ENCODE measurements at places on chromosomes 11 and 22. TPM values are rescaled to one million over a fixed set of nuclear protein-coding genes. Genes with fewer than 3 reads are reported as not detected.

GRCh38 chr22:19872779-19873137 is 18.1 kb upstream of the GNB1L start:
- DNase-seq, result no peak
- no peak overlapping the region for H3K4me3 ChIP-seq
- H3K36me3 ChIP-seq, result no peaks in the 10 kb centered on the region

- no peak for DNase-seq
- H3K27ac ChIP-seq, result peak overlapping the region; percentile 84
- peaks cover 35% of the 10 kb centered on the region for H3K4me1 ChIP-seq
- H3K36me3 ChIP-seq, result peaks cover 16% of the 10 kb centered on the region
- no peak overlapping the region for H3K4me3 ChIP-seq
Measured at GRCh38 chr22:38238519-38239071, 34.2 kb downstream of the TMEM184B start.

GRCh38 chr11:3916962-3917361 is 61.5 kb downstream of the STIM1 start:
- no peaks in the 10 kb centered on the region for H3K27me3 ChIP-seq
- no peak for DNase-seq
- H3K4me1 ChIP-seq, result no peaks in the 10 kb centered on the region
- H3K27ac ChIP-seq, result no peak overlapping the region
- H3K36me3 ChIP-seq, result no peaks in the 10 kb centered on the region

- peak overlapping the region; percentile 94 for H3K27ac ChIP-seq
- no peaks in the 10 kb centered on the region for H3K27me3 ChIP-seq
- H3K4me3 ChIP-seq, result no peak overlapping the region
- DNase-seq, result no peak
- H3K4me1 ChIP-seq, result peaks cover 20% of the 10 kb centered on the region
Measured at GRCh38 chr22:36343070-36343719, 44.6 kb downstream of the MYH9 start.

DNA sequence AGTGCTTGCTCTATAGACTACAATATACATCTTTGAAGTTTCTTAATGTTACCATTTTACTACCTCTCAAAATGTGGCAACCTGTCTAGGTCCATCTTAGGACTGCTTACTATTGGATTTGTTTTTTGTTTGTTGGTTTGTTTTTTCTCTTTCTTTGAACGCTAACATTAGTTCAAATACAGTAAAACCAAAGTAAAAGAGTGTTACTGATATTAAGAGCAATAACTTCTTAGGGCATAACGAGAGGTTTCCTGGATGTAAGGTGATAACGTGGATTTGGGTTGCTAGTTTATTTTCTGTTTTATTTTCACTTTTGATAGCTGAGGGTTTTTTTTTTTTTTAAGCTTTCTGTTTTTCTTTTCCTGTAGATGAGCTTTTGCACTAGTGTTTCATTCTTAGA is 43.6 kb downstream of the TMEM135 start:
- H3K4me1 ChIP-seq, result peaks cover 17% of the 10 kb centered on the region
- H3K4me3 ChIP-seq, result no peak overlapping the region
- DNase-seq, result no peak
- no peaks in the 10 kb centered on the region for H3K27me3 ChIP-seq

- H3K4me3 ChIP-seq, result no peak overlapping the region
- H3K27ac ChIP-seq, result no peak overlapping the region
- peaks cover 37% of the 10 kb centered on the region for H3K27me3 ChIP-seq
- no peaks in the 10 kb centered on the region for H3K36me3 ChIP-seq
- no peak for DNase-seq
- peaks cover 4% of the 10 kb centered on the region for H3K4me1 ChIP-seq
Measured at GRCh38 chr11:45537614-45538013, 127.8 kb downstream of the CHST1 start.

DNA sequence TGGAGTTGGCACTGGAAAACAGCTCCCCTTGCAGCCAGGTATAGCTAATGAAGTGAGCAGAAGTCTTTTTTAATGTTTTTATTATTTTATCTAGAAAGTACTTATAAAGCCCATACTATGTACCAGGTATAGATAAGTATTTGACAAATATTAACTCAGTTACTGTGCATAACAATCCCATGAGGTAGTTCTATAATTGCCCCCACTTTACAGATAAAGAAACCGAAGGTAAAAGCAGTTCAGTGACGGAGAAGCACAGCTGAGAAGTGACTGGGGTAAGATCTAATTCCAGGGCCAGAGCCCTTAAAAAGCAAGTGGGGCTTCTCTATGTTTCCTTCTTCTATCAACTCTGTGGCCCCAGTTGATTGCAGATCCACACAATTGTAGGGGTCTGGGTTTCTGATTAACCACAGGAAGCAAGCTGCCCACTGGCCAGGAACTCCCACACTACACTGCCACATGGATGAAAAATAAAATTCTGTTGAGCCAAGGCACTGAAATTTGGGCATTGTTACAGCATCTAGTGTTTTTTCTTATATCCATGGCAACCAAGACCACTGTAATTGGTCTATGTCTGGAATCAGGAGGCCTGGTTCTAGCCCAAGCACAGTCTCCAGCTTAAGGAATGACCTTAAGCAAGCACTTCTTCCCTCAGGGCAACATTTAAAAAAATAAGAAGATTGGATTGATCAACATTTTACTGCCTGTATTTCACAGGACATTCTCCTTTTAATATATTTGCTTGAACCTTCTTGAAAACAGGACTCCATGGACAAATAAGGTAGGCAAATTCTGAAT is 55.3 kb upstream of the TEAD1 start:
- no peaks in the 10 kb centered on the region for H3K4me1 ChIP-seq
- DNase-seq, result no peak
- no peaks in the 10 kb centered on the region for H3K36me3 ChIP-seq
- H3K27me3 ChIP-seq, result no peaks in the 10 kb centered on the region
- H3K4me3 ChIP-seq, result no peak overlapping the region

DNA sequence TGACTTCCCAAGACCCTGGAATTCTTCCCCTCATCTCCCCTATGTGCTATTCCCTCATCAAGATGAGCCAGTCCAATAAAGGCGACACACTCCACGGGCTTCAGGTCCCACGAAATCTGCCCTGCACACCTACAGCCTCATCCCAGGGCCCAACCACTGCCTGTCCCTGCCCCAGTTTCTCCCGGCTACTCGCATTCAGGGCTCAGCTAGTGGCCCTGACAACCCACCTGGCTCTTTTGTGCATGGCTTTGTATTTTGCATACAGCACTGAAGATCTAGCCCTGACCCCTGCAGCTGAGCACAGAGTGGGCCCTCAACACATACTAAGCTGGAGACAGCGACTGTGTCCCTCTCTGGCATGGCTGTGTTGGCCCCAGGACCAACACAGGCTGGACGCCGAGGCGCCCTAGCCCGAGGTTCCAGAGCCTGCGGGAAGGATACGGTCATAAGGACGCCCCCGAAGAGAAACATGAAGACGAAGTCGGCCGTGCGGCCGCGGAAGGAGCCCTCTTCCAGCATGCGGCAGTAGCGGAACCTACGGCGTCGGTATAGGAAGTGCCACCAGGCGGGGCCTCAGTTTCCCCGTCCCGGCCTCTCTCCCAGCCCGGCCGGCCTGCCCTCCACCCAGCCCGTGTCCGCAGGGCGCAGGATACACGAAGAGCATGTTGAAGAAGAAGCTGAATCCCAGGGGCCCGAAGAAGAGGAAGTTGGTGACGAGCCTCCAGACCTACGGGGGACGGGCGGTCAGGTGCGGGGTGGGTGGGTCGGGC is 710 bp downstream of the DERL3 start:
- no peak for DNase-seq
- H3K27me3 ChIP-seq, result peaks cover 26% of the 10 kb centered on the region
- peaks cover 8% of the 10 kb centered on the region for H3K36me3 ChIP-seq
- peaks cover 8% of the 10 kb centered on the region for H3K4me1 ChIP-seq
- peak overlapping the region; percentile 78 for H3K4me3 ChIP-seq

DNA sequence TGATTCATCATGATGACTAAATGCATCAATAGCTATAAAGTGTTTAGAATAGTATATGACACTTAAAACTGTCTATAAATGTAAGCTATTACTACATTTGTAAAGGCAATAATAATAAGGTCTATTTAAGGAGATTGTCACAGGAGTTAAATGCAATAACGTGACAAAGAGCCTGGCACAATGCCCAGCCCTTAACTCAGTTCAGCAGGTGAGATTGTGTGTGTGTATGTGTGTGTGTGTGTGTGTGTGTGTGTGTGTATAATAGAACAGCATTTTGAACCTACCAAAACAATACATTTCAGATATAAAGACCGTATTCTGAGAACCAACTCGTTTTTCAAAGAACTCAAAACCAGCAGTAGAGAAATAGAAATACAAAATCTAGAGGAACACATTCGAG is 177.5 kb downstream of the MYO18B start:
- H3K27ac ChIP-seq, result no peak overlapping the region
- no peak for DNase-seq
- H3K36me3 ChIP-seq, result peaks cover 2% of the 10 kb centered on the region
- no peak overlapping the region for H3K4me3 ChIP-seq
- peaks cover 20% of the 10 kb centered on the region for H3K27me3 ChIP-seq

- no peak for DNase-seq
- H3K27me3 ChIP-seq, result peaks cover 28% of the 10 kb centered on the region
- no peaks in the 10 kb centered on the region for H3K4me1 ChIP-seq
- no peak overlapping the region for H3K27ac ChIP-seq
- no peaks in the 10 kb centered on the region for H3K36me3 ChIP-seq
- no peak overlapping the region for H3K4me3 ChIP-seq
Measured at GRCh38 chr11:17506314-17506713, 29.7 kb upstream of the ABCC8 start.

DNA sequence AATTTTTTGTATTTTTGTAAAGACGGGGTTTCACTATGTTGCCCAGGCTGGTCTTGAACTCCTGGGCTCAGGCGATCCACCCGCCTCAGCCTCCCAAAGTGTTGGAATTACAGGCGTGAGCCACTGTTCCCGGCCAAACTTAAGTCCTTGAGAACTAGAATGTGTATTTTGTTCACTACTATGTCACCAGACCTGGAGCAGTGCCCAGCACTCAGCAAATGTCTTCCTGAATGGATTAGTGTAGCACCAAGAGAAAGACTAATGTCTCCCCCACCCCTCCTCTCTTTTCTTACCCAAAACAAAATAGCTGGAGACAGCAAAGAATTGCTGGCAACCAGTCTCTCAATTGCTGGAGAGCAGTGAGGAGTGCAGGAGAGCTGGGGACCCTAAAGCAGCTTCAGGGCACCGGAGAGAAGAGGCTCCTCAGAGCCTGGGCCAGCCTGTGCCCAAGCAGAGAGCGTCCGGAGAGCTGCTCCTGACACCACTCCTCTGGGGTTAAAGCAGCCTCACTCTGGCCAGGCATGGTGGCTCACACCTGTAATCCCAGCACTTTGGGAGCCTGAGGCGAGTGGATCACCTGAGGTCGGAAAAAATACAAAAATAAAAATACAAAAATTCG is 14.9 kb downstream of the SLC25A18 start:
- H3K4me3 ChIP-seq, result no peak overlapping the region
- H3K4me1 ChIP-seq, result peaks cover 7% of the 10 kb centered on the region
- DNase-seq, result no peak
- H3K36me3 ChIP-seq, result no peaks in the 10 kb centered on the region
- H3K27me3 ChIP-seq, result no peaks in the 10 kb centered on the region

GRCh38 chr11:125371431-125371935 is 124.6 kb downstream of the FEZ1 start:
- no peak overlapping the region for H3K4me3 ChIP-seq
- no peak overlapping the region for H3K27ac ChIP-seq
- peaks cover 18% of the 10 kb centered on the region for H3K36me3 ChIP-seq
- H3K27me3 ChIP-seq, result peaks cover 25% of the 10 kb centered on the region
- DNase-seq, result no peak

DNA sequence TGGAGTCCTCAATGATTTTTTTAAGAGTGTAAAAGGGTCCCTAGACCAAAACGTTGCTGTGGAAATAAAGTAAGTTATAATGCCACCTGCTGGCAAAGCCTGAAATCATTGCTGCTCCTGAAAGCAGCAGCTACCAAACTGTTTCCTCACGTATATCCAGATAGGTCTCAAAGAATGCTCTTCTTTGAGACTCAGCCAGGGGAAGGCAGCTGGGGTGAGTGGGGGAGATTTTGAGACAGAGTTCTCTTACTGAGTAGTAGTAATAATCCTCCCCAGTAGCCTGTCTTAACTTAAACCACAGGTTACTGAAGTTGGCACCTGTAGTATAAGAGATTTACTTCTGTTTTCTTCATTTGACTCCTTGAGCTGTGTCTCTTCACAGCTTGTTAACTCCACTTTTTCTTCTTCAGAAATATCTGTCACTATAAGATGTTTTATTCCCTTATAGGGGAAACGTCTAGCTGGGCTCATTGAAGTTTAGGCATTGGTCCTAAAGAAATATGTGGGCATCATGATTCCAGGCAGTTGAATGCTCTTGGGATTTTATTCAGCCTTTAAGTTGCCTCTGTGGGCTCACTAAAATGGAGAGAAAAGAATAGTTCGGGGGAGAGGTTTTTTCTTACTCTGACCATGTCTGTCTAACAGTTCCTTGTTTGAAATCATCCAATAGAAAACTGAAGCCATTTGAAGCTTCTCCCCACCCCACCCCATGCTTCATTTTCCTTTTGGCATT is 77.9 kb downstream of the BTBD10 start:
- H3K27me3 ChIP-seq, result no peaks in the 10 kb centered on the region
- peaks cover 14% of the 10 kb centered on the region for H3K36me3 ChIP-seq
- peak; percentile 16 for DNase-seq
- H3K4me1 ChIP-seq, result no peaks in the 10 kb centered on the region
- no peak overlapping the region for H3K27ac ChIP-seq

DNA sequence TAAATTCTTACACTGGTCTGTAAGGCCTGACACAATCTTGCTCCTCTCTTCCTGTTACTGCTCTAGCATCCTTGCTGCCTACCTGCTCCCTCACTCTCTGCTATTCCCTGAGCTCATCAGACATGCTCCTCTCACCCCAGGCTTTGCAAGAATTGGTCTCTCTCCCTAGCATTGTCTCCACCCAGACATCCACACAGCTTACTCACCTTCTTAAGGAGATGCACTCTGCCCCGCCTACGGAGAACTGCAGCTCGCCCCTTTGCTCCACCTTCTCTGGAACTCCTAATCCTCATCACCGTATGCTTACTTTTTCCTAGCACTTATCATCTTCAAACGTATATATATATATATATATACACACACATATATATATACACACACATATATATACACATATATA is 23.3 kb upstream of the TMPRSS5 start:
- peaks cover 22% of the 10 kb centered on the region for H3K4me1 ChIP-seq
- H3K36me3 ChIP-seq, result no peaks in the 10 kb centered on the region
- no peak overlapping the region for H3K4me3 ChIP-seq

DNA sequence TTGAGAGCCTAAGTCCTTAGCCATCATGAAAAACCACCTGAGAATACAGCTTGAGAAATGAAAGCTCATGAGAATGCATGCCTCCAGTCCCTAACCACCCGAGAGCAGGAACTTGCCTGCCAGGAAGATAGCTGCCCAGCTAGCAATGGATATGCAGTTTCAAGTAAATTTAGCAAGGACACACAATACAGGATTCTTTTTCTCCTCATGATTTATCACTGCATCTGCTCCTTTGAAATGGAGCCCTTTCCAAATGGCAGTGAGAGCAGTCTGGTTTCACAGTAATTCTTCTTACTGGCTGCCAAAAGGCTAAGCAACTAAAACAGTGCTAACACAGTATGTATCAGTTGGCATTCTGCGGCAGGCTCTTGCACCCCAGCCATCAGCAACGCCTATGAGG is 109.9 kb downstream of the MICAL3 start:
- DNase-seq, result no peak
- no peak overlapping the region for H3K27ac ChIP-seq
- H3K36me3 ChIP-seq, result no peaks in the 10 kb centered on the region

The SLC37A2 gene
- total RNA-seq, result 0.51 TPM

The NRGN gene
- 4.9 TPM for total RNA-seq

The EFCAB6 gene
- 7.0 TPM for total RNA-seq

The OR8G1 gene
- total RNA-seq, result not detected

The LTBP3 gene
- 57.7 TPM for total RNA-seq

The ACCSL gene
- total RNA-seq, result not detected
